DMS79 (cell line): ENCODE measurements at places on chromosomes 6 and 20.

DNA sequence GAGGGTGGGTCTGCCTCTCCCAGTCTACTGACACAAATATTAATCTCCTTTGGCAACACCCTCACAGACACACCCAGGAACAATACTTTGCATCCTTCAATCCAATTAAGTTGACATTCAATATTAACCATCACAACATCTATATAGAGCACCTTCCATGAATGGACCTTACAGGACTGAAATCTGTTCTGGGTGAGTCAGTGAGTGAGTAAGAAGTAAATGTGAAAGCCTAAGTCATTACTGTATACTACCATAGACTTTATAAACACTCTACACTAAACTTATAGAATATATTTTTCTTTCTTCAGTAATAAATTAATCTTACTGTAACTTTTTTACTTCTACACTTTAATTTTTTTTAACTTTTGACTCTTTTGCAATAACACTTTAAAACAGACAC lies 993.8 kb upstream of the MAP3K7 start:
- no peak for DNase-seq

GRCh38 chr20:58048096-58048702 lies 180.3 kb downstream of the ANKRD60 start:
- DNase-seq, result peak; percentile 57

DNA sequence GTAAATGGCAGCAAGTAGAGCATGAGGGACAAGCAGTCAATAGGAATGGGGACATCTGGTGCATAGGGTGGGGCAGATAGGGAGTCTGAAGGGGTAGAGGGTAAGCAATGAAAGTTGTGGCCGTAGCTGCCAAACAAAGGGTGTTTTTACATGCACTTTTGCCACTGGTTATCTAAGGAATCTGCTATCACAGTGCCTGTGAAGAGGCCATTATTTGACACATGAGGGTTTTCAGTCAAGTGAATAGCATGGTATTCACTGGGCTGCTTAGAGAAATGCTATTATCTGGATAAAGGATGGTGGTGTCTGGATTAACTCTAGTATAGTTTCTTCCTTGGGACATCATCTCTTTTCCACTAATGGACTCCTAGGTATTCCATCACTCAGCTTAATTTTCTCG lies 118.2 kb downstream of the CARMIL1 start:
- no peak for DNase-seq

GRCh38 chr6:27138837-27139755 lies 108.4 kb upstream of the PRSS16 start:
- DNase-seq, result no peak

GRCh38 chr6:157534977-157535339 lies 154.0 kb downstream of the ZDHHC14 start:
- no peak for DNase-seq

DNA sequence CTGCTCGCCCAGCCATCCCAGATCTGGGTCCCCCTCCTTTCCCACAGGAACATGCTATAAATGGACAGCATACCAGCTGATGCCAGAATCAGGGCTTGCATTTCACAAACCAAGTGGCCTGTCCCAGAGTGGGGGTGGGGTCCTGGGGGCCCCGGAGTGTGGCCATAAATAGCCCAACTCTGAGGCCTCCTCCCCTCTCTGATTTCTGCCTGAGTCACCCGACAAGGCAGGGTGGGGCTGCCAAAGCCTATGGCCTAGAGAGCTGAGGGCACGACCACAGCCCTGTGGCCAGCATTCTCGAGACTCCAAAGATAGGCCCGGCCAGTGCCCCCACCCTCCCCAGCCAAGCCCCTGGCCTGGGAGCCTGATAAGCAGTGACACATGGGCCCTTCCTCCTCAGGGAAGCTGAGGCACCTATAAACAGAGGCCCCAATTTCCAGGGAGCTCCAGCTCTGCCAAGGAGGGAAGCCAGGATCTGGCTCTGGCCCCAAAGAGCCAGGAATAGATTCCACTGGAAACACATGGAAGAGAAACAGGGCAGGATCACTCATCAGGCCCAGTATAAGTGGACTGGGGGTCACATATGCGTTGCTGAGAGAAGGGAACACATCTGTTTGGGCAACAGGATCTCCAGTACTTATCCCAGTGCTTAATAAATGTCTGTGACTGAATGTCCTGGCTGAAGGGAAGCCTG lies 20.3 kb downstream of the SNTA1 start:
- no peak for DNase-seq
